Neural cell (in vitro differentiated cells): ENCODE measurements at places on chromosomes 2 and 18. TPM values are rescaled to one million over a fixed set of nuclear protein-coding genes. Genes with fewer than 3 reads are reported as not detected.

Gene ABHD3
- 7.9 and 9.6 TPM in 2 replicates for polyA plus RNA-seq

Gene SRSF7
- 278 and 286 TPM in 2 replicates for polyA plus RNA-seq

Gene HOXD8
- not detected in 2 replicates for polyA plus RNA-seq

Gene PDCD1
- polyA plus RNA-seq, result not detected in 2 replicates

Gene ODC1
- 1,046 and 1,107 TPM in 2 replicates for polyA plus RNA-seq

Gene SNORC
- polyA plus RNA-seq, result 0.68 and 4.2 TPM in 2 replicates

Gene LYPD6B
- 0.68 and 7.7 TPM in 2 replicates for polyA plus RNA-seq

Gene POTEJ
- polyA plus RNA-seq, result 0.16 TPM in 1 of 2 replicates, not detected in the other

Gene GPC1
- 74.0 and 101 TPM in 2 replicates for polyA plus RNA-seq

Gene FEZ2
- 36.3 and 36.8 TPM in 2 replicates for polyA plus RNA-seq

Gene SOCS6
- 21.9 and 24.5 TPM in 2 replicates for polyA plus RNA-seq

Gene PLCL1
- 6.6 and 6.8 TPM in 2 replicates for polyA plus RNA-seq

Gene GPR45
- polyA plus RNA-seq, result 4.1 and 6.8 TPM in 2 replicates

Gene KLHL41
- polyA plus RNA-seq, result 2.3 and 2.7 TPM in 2 replicates

Gene LPIN1
- 44.3 and 47.5 TPM in 2 replicates for polyA plus RNA-seq

Gene CFAP221
- 7.0 and 8.4 TPM in 2 replicates for polyA plus RNA-seq

Gene TNS1
- 1.5 and 2.1 TPM in 2 replicates for polyA plus RNA-seq
